ENCODE measurements at places on chromosomes 7 and 10.

DNA sequence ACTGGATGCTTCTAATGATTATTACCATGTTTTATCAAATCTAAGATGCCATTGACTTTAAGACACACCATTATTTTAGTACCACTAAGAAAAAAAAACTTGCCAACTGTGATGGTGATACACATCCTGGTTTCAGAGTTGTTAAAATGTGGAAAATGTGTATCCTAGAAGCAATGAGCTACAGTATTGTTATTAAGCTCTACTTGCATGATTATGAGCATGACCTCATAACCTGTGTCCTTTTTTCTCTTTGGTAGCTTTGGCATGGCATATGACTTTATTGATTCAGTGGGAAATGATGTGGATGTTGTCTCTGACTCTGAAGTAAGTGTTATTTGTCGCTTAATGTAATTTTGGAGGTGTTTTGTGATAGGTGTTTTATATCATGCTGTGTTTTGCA, 3.3 kb downstream of the EDRF1 start:
- DNase-seq, result no peak

GRCh38 chr10:133481086-133481643, 27.4 kb downstream of the SCART1 start:
- no peak for DNase-seq

- no peak for DNase-seq
Measured at GRCh38 chr7:159070431-159071148, 74.1 kb downstream of the VIPR2 start.

- DNase-seq, result peak; percentile 38
Measured at GRCh38 chr10:119030421-119031250, 1.1 kb downstream of the NANOS1 start.

GRCh38 chr10:123891144-123892071, at the start of gene CPXM2:
Gene CPXM2, minus strand, starts transcription at chr10:123891807. Its CDS starts 148 bp downstream, at chr10:123891659.
- no peak for DNase-seq

DNA sequence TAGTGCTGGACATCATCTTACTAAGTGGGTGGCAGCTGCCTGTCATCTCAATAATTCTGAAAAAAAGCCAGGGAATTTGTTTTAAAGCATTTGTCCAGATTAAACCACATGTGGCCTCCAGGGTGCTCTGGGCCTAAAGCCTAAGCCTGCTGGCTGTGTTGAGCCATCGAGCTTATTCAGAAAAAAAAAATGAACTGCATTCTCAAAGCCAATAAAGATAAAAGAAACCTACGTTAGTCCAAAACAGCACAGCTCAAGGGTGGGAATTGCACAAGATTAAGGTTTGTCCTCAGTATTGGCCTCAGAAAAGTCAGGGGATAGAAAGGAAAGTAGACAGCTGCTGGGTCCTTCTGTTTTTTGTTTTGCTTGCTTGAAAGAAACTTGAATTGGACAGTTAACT, 22.6 kb upstream of the PRTFDC1 start:
- DNase-seq, result no peak

- no peak for DNase-seq
Measured at GRCh38 chr7:144907577-144907976, 71.7 kb upstream of the TPK1 start.

DNA sequence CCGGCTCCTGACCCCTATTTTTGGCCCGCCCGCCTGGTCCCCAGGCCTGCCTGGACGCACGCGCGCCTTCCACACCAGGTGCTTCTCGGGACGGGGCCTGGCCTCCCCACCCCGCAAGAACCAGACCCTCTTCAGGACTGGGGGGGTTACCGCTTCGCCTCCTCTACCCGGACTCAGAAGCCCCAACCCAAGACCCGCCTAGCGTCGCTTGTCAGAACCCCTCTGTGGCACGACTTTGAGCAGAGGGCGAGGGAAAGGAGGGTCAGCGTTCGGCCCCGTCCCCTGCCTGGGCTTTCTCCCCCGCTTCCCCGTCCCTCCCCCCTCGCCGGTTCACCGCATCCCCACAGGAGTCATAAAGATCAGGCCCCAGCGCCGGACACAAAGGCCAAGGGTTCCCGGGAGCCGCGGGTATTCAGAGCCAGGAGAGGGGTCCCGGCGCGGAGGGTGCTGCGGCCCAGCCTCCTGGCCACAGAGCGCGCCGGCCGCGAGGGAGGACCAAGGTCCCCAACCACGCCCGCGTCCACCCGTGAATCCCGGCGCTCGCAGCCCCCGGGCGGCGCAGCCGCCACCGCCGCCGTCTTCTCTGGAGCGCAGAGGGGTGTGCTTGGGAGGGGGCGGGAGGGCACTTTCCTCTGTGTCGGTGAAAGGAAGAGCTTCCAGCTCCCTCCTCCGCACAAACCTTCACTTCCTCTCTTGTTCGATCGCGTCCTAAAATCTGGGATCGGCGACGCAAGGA, 351.9 kb downstream of the DNAJB6 start:
- DNase-seq, result no peak

Data from CD4-positive, alpha-beta T cell treated with Interleukin-15 for 4 hours (primary cell).